ENCODE measurements at places on chromosomes 4 and X. TPM values are rescaled to one million over a fixed set of nuclear protein-coding genes. Genes with fewer than 3 reads are reported as not detected.
A peak's percentile ranks its signal among the peaks of the same experiment; 100 is the strongest.

- peaks cover 11% of the 10 kb centered on the region for H3K4me1 ChIP-seq
- no peak overlapping the region for H3K4me3 ChIP-seq
- H3K36me3 ChIP-seq: no peaks in the 10 kb centered on the region
- no peaks in the 10 kb centered on the region for H3K27me3 ChIP-seq
- peak overlapping the region; percentile 45 for H3K27ac ChIP-seq
- no peak for DNase-seq
Measured at GRCh38 chrX:10111364-10112148, 45.2 kb upstream of the CLCN4 start.

- H3K27me3 ChIP-seq: no peaks in the 10 kb centered on the region
- H3K4me1 ChIP-seq: no peaks in the 10 kb centered on the region
- no peak overlapping the region for H3K4me3 ChIP-seq
- H3K36me3 ChIP-seq: no peaks in the 10 kb centered on the region
- no peak overlapping the region for H3K27ac ChIP-seq
Measured at GRCh38 chrX:54930291-54931049, 9.8 kb downstream of the TRO start.

DNA sequence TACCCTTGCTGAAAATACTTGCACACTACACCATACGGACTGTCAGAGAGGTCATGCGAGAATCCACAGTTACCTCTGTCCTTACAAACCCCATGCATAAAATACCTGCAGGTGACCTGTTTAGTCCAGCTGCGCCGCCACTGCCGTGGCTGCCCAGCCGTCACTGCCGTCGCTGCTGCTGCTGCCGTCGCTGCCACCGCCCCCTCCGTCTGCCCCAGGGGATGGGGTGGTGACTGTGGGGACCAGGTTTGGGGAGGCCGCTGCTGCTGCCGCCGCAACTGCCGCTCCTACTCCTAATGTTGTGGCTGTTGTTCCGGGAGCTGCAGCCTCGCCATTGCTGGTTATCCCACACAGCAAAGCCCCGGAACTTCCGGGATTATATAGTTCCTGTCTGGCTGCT is 141.8 kb upstream of the ZCCHC13 start:
- H3K27me3 ChIP-seq: no peaks in the 10 kb centered on the region
- DNase-seq: no peak
- H3K4me3 ChIP-seq: no peak overlapping the region
- no peaks in the 10 kb centered on the region for H3K36me3 ChIP-seq
- no peak overlapping the region for H3K27ac ChIP-seq

GRCh38 chr4:165248102-165248501 is 40.7 kb downstream of the KLHL2 start:
- no peak overlapping the region for H3K27ac ChIP-seq
- DNase-seq: no peak
- no peaks in the 10 kb centered on the region for H3K27me3 ChIP-seq
- no peaks in the 10 kb centered on the region for H3K4me1 ChIP-seq
- H3K4me3 ChIP-seq: no peak overlapping the region

GRCh38 chr4:27009539-27009938 is 148.9 kb downstream of the STIM2 start:
- H3K27me3 ChIP-seq: no peaks in the 10 kb centered on the region
- no peak overlapping the region for H3K27ac ChIP-seq
- no peak for DNase-seq
- H3K4me1 ChIP-seq: peaks cover 7% of the 10 kb centered on the region
- no peak overlapping the region for H3K4me3 ChIP-seq

DNA sequence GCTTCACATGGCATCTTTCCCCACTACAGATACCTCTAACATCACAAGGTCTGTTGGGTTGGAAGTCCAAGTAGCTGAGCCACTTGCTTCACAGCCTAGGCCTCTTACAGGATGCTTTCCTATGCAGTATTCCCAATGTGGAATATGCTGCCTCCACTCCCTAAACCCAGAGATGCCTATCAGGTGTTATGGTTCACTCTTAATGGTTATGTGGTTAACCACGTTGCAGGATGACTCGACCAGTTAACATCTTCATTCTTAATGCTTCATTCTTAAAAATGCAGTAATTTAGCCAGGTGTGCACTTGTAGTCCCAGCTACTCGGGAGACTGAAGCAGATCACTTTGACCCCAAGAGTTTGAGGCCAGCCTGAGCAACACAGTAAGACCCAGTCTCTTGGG is 24.2 kb downstream of the HAUS3 start:
- no peaks in the 10 kb centered on the region for H3K27me3 ChIP-seq
- DNase-seq: no peak
- H3K36me3 ChIP-seq: peaks cover 8% of the 10 kb centered on the region
- no peak overlapping the region for H3K4me3 ChIP-seq
- no peak overlapping the region for H3K27ac ChIP-seq

GRCh38 chr4:123353656-123354055 is 42.9 kb upstream of the SPRY1 start:
- no peaks in the 10 kb centered on the region for H3K4me1 ChIP-seq
- H3K4me3 ChIP-seq: no peak overlapping the region
- no peak overlapping the region for H3K27ac ChIP-seq
- no peaks in the 10 kb centered on the region for H3K36me3 ChIP-seq
- no peaks in the 10 kb centered on the region for H3K27me3 ChIP-seq

DNA sequence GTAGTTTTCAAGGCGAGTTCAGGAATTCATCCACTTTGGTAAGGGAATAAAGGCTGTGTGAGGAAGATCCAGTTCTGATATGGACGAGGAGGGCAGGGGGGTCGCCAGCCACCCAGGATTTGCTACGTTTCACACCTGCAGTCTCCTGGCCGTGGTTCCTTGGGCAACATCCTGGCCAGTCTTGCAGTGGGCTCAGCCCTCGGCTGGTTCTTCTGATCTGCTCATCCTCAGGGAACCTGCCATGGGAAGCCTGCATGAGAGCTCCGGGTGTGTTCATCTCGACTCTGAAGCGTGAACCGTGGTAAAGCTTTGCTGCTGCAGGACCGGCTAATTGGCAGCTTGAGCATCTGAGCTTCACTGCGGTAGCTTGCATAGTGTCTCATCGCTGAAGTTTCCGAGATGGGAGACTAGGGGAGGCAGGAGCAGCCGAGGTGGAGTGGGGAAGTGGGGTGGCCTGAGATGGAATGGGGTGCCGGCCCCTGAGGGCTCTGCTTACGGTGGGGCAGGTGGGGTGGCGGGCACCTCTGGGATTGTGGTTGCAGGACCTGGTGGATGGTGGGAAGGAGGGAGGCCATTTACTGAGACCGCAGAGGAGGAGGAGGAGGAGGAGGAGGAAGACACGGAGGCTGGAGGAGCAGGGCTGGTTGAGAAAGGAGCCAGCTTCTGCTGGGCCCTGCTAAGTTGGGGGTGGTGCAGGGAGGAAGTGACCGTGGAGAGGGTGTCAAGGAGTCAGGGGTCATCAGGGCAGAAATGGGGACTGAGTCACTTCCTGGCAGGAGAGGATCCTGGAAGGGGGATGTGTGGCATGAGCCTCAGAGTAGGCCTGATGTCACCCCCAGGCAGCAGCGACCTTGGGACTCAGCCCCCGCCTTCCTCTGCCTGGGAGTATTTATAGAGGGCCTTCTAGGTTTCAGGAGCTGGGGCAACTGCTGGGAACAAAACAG is 213.1 kb upstream of the PSAPL1 start:
- peak; percentile 77 for DNase-seq
- H3K4me3 ChIP-seq: no peak overlapping the region
- peaks cover 4% of the 10 kb centered on the region for H3K4me1 ChIP-seq
- H3K36me3 ChIP-seq: no peaks in the 10 kb centered on the region
- no peak overlapping the region for H3K27ac ChIP-seq
- H3K27me3 ChIP-seq: no peaks in the 10 kb centered on the region

DNA sequence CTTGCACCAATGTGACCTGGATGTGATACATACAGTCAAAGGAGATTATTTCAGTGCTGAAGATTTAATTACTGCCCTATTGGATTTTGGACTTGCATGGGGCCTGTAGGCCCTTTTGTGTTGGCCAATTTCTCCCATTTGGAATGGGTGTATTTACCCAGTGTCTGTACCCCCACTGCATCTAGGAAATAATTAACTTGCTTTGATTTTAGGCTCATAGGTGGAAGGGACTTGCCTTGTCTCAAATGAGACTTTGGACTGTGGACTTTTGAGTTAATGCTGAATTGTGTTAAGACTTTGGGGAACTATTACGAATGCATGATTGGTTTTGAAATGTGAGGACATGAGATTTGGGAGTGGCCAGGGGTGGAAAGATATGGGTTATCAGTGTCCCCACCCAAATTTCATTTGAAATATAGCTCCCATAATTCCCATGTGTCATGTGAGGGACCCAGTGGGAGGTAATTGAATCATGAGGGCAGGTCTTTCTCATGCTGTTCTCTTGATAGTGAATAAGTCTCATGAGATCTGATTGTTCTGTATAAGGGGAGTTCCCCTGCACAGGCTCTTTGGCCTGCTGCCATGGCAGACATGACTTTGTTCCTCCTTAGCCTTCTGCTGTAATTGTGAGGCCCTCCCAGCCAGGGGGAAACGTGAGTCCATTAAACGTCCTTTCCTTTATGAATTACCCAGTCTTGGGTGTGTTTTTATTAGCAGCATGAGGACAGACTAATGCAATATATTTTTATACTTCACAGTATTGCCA is 362.2 kb upstream of the SPANXN4 start:
- H3K4me1 ChIP-seq: no peaks in the 10 kb centered on the region
- no peak overlapping the region for H3K4me3 ChIP-seq
- DNase-seq: no peak
- no peaks in the 10 kb centered on the region for H3K27me3 ChIP-seq
- H3K36me3 ChIP-seq: no peaks in the 10 kb centered on the region
- H3K27ac ChIP-seq: no peak overlapping the region

DNA sequence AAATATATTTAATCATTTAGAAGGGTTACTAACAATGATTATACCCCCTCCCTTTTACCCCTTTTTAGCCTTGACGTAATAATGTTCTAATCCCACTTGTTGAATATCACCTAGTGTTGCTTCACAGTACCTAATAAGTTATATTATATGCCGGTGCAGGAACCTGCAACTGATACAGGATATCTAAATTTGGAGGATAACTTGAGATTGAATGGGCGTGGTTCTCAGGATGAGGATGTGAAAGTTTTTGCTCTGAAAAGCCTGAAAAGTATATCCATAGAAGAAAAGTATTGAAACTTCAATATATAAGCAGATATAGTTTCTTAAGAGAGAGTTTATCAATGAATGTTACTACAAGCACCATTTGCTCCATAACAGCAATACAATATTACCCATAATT is 59.8 kb downstream of the ZNF711 start:
- no peaks in the 10 kb centered on the region for H3K4me1 ChIP-seq
- H3K4me3 ChIP-seq: no peak overlapping the region
- no peak overlapping the region for H3K27ac ChIP-seq
- H3K36me3 ChIP-seq: no peaks in the 10 kb centered on the region
- H3K27me3 ChIP-seq: no peaks in the 10 kb centered on the region

DNA sequence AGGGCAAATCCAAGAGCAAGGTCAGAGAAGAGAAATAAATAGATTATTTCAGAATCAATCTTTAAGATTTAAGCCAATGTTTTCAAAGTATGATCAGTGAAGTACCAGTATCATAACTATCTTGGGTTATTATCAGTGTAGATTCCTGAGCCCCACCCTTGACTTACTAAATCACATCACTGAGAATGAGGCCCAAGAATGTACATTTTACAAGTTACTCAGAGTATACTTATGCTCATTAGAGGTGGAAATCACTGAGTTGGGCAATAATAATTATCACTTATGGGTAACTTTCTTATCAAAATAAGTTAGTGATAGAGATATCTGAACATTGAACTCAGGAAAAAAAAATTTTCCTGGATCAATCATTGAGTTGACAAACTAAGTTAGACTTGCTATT is 121.6 kb upstream of the NOCT start:
- peaks cover 3% of the 10 kb centered on the region for H3K4me1 ChIP-seq
- H3K36me3 ChIP-seq: no peaks in the 10 kb centered on the region
- no peaks in the 10 kb centered on the region for H3K27me3 ChIP-seq
- no peak for DNase-seq

GRCh38 chrX:38271154-38271716 is 50.6 kb upstream of the SRPX start:
- DNase-seq: no peak
- H3K36me3 ChIP-seq: no peaks in the 10 kb centered on the region
- H3K4me1 ChIP-seq: no peaks in the 10 kb centered on the region
- no peaks in the 10 kb centered on the region for H3K27me3 ChIP-seq
- H3K4me3 ChIP-seq: no peak overlapping the region

- H3K4me3 ChIP-seq: no peak overlapping the region
- no peaks in the 10 kb centered on the region for H3K36me3 ChIP-seq
- H3K4me1 ChIP-seq: no peaks in the 10 kb centered on the region
- no peaks in the 10 kb centered on the region for H3K27me3 ChIP-seq
Measured at GRCh38 chr4:59598330-59598618, 1601.9 kb upstream of the ADGRL3 start.

The SLC26A1 gene
- 4.8 TPM for polyA plus RNA-seq

The KCNIP4 gene
- polyA plus RNA-seq: 2.8 TPM

The EVC gene
- 32.7 TPM for polyA plus RNA-seq

DNA sequence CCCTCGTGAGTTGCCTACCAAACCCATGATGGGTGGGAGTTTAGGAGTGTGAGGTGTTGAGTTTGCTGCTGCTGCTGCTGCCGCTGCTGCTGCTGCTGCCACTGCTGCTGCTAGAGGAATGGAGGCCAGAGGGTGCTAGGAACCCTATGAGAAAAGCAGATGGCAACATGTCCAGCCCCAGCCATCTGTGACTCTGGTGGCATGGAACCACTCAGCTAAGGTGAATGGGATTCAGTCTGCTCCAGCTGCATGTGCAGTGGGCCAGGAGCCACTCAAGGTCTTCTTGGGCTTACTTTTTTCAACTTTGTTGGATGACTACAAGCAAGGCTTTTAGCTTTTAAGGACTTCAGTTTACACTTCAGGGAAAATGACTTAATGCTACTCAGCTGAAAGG is 103.8 kb downstream of the RTL5 start:
- no peak overlapping the region for H3K27ac ChIP-seq
- no peaks in the 10 kb centered on the region for H3K27me3 ChIP-seq
- H3K4me3 ChIP-seq: no peak overlapping the region
- DNase-seq: no peak

GRCh38 chrX:7068939-7069367 is 78.6 kb upstream of the STS start:
- DNase-seq: no peak
- H3K4me3 ChIP-seq: no peak overlapping the region
- H3K36me3 ChIP-seq: no peaks in the 10 kb centered on the region

GRCh38 chr4:170022211-170022610 is 4.0 kb downstream of the MFAP3L start:
- peaks cover 5% of the 10 kb centered on the region for H3K4me1 ChIP-seq
- H3K36me3 ChIP-seq: no peaks in the 10 kb centered on the region
- H3K27ac ChIP-seq: no peak overlapping the region
- peaks cover 10% of the 10 kb centered on the region for H3K27me3 ChIP-seq

- peaks cover 14% of the 10 kb centered on the region for H3K27me3 ChIP-seq
- no peak overlapping the region for H3K4me3 ChIP-seq
- H3K27ac ChIP-seq: no peak overlapping the region
- no peaks in the 10 kb centered on the region for H3K36me3 ChIP-seq
Measured at GRCh38 chr4:7334521-7335275, 100.0 kb downstream of the PSAPL1 start.

GRCh38 chr4:128176643-128177042 is 111.0 kb downstream of the PGRMC2 start:
- H3K4me1 ChIP-seq: no peaks in the 10 kb centered on the region
- H3K27ac ChIP-seq: no peak overlapping the region
- H3K27me3 ChIP-seq: no peaks in the 10 kb centered on the region
- H3K36me3 ChIP-seq: no peaks in the 10 kb centered on the region
- H3K4me3 ChIP-seq: no peak overlapping the region

All from left lung (tissue), 14 donors.